D341Med (cell line): ENCODE measurements at places on chromosomes 7 and 10.

- no peak for DNase-seq
These were observed 105.5 kb downstream of the SEMA3D start for GRCh38 chr7:85081392-85081791.

- DNase-seq, result no peak
These were observed 286.6 kb downstream of the ZNF33B start for GRCh38 chr10:42351745-42352144.

GRCh38 chr7:114150689-114151088, 231.9 kb upstream of the PPP1R3A start:
- no peak for DNase-seq

DNA sequence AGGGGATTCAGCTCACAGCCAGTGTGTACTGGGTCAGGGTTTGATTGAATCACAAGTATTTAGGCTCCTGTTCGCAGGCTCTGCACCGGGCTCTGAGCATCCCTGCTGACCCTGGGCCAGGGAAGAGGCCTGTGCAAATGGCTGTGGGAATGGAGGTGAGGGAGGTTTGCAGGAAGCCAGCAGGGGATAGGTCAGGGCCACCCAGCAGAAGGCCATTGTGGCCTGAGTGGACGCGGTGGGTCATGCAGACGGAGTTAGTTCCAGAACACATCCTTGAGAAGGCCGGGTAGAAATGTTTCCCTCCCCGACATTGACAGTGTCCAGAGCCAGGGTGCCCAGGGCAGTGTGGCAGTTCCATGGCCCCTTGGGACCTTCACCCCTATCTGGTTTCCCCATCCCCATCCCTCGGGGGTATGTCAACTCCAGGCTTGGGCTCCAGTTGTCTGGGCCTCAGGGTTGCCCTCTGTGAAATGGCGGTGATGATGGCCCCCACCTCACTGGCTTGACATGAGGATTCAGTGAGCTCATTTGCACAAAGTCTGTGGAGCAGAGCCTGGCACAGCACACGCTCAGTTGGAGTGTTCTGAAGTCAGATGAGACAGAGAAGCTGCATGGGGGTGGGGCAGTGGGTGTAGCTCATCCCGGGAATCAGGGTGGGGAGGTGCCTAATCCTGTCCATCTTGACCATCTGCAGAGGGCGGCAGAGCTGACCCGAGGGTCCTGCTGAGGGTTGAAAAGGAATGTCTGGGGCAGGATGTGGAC, 107.6 kb downstream of the ADCY1 start:
- peak; percentile 14 for DNase-seq
